GM18507 (cell line): ENCODE measurements at places on chromosomes 5 and 9.
A peak's percentile ranks its signal among the peaks of the same experiment; 100 is the strongest.

DNA sequence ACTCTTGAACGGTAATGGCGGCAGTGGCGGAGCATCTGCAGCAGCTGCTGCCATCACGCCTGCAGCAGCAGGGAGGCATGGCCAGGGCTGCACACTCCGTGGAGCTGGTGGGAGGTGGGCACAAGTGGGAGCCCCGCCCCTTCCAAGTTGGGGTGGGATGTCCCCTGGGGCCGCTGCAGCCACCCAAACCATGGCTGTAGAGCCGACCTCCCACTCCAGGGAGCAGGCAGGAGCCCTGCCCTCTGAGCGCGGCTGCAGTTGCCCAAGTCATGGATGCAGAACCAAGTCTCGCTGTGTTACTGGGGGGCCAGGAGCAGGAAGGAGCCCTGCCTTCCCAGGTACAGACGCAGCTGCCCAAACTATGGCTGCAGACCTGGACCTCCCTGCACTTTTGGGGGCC lies 215.3 kb upstream of the VLDLR start:
- no peak for DNase-seq

GRCh38 chr5:143244000-143244736 lies 159.3 kb downstream of the NR3C1 start:
- no peak for DNase-seq

DNA sequence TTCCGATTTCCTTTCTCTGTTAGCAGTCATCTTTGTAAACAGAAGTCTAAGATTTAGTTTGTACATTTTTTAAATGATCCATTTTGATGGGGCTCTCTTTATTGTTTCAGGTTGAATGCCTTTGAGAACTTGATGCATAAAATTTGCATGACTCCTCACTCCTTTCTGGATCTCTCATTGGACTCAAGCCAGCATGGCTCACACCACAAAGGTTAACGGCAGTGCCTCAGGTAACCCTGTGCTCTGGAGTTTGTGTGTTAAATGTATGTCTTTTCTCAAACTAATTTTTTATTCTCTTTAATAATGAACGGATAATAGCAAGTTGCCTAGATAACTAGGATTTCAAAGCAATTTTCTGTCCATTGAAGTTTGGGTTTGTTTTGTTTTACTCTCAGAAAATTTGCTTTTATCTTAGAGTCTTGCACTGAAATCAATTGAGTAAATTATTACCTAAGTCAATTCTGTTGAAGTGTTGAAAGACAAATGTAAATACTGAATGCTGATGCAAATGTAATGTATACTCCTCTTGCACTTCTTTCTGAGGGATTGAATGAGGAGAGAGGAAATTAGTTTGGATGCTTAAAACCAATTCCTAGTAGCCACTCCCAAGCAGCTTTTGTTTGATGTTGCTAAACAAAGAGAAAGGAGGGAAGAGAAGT lies 164.6 kb upstream of the DMRT1 start:
- DNase-seq: no peak

DNA sequence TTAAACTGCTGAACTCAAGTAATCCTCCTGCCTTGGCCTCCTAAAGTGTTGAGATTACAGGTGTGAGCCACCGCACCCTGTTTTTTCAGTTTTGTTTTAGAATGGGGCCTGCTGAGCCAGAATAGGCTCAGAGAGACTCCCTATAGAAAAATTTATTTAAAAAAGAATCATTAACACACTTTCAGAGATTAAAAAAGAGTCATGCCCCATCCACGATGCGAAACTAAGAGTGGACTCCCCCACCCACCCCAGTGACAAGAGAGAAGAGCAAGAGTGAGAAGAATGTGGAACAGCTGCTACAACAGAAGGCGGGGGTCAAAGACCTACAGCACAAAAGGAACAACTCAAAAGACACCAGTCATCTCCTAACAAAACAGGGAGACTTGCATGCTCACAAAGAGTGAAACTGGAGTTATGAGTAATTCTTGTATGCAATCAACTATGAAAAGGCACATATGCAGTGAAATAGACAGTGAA lies 47.2 kb downstream of the GLDC start:
- DNase-seq: peak; percentile 76

DNA sequence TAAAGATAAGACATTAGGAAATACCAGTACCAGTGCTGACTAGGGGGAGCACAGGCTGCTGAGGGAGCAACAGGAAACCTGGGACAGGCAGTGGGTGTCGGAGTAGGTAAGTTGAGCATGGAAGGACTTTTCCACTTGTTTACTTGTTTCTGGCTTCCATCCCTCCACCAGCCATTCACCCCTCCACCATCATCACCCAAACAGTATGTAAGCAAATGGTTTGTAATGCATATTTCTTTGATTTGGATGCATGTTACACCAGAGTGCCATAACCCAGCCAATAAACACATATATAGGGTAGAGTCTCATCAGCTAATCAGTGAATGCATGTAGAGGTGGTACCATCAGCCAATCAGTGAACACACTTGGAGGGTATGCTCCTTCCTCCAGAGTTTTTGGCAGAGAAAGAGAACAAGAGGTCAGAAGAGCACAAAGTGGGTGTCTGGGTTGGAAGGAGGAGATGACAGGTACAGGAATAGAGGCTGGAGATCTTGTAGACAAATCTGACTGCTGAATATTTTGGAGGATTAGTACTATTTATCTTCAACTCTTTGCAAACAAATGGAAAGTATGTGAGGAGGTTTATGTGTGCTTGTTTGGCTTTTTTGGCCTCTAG lies 37.7 kb upstream of the PDE8B start:
- DNase-seq: no peak

DNA sequence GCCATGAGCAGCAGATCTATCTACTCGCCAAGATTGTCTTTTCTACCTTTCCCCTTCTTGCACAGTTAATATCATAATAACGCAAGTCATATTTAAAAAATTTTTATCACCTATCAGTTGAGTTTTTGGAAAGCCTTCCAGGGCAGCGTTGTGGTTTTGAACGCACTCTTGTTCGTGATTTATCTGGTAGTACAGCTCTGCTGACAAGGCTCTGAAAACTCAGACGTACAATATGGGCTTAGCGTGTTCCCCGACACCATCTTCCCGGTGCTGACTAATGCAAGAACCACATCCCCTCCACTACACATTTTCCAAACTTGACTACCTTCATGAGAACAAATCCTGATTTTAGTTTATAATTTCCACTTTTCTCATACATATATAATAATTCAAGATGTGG lies 1.6 kb upstream of the NFIL3 start:
- no peak for DNase-seq

DNA sequence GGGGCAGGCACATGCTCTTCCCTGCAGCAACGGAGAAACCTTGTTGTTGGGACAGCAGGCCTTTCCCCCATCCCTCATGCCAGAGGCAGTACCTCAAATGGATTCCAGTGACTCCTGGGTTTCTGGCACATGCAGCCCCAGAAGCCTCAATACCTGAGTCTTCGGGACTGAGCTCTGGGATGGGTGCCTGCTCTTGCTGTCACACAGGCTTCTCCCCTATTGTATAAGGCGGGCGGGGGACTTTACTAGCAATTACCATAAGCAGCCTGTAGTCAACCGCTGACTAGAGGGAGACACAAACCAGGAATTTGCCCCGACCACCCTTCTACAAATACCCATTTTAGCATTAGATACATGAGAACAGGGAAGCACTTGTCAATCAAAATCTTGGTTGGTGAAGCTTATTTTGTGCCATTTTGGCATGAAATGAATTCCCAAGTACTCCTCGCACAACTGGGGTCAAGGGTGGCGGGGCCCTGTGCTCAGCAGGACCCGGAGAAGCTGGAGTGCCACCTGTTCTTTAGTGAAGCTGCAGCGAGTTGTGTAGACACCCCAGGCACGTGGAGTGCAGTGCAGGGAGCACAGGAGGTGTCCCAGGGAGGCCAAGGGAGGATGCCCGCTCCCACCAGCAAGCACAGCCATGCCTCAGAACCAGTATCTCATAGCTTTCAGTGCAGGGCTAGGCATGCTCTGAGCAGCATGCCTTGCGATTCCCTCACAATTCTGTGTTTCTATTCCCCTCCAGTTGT lies 21.2 kb downstream of the S1PR3 start:
- DNase-seq: no peak

- DNase-seq: no peak
These were observed 92.9 kb upstream of the IQGAP2 start for GRCh38 chr5:76310208-76310607.

DNA sequence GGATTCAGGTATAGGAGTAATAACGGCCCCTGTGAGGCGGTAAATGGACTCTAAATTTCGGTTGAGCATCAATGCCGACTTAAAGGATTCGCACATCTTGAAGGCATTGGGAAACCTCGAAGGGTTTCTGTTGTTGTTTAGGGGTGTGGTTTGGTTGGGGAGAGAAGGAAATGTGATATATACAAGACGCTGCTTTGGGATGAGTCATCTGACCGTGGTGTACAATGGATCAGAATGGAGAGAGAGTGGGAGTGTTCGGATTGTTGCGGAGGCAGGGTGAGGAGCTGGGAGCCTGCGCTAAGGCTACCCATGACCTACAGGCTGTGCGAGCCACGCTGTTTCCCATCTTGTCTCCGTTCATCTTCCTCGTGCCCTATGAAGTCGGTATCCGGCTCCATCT lies 60.4 kb upstream of the ERCC6L2 start:
- DNase-seq: no peak

DNA sequence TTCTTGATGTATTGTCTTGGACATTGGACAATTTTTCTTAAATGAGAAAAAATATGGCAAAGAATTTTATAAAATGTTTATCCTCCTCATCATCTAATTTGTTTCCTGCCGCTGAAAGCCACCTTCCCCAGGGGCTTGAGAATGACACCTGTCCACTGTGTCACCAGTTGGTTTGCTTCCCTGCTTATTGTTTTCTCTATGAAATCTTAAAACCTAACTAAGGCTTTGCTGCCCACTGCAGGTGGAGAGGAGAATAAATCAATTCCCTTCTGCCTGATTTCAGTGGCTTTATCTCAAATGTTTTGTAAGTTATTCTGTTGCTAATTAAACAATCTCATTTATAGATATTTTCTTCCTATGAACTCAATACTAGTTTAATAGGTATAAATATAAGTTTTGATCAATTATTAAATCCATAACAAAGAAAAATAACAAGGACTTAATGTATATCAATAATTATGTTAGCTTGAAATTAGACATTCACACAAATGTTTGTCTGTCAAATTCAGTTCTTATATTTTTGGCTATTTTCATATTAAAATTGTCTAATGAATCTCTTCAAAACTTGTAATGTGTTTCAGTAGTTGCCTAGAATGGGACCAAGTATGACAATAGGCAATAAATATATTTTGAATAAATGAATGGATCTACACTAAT lies 822.5 kb downstream of the PTPRD start:
- DNase-seq: no peak

DNA sequence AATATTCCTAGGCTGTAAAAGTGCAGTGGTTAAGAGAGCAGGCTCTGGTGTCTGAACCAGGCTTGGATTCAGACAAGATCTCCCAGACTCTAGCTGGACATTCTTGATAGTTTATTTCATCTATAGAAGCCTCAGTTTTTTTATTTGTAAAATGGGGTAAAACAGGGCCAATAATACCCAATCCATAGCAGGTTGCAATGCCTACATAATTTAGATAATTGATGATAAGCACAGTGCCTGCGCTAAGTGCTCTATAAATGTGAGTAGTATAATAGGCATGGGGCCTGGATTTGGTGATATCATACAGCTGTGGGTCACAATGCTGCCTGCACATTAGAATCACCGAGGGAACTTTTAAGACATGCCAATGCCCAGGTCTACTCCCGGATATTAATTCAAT lies 603.5 kb downstream of the ISL1 start:
- DNase-seq: no peak

GRCh38 chr9:89021154-89021803 lies 30.0 kb downstream of the S1PR3 start:
- DNase-seq: no peak

- DNase-seq: no peak
These were observed 100.5 kb upstream of the PRRC1 start for GRCh38 chr5:127416906-127417305.

GRCh38 chr5:18977880-18978279 lies 1010.1 kb downstream of the CDH18 start:
- no peak for DNase-seq

DNA sequence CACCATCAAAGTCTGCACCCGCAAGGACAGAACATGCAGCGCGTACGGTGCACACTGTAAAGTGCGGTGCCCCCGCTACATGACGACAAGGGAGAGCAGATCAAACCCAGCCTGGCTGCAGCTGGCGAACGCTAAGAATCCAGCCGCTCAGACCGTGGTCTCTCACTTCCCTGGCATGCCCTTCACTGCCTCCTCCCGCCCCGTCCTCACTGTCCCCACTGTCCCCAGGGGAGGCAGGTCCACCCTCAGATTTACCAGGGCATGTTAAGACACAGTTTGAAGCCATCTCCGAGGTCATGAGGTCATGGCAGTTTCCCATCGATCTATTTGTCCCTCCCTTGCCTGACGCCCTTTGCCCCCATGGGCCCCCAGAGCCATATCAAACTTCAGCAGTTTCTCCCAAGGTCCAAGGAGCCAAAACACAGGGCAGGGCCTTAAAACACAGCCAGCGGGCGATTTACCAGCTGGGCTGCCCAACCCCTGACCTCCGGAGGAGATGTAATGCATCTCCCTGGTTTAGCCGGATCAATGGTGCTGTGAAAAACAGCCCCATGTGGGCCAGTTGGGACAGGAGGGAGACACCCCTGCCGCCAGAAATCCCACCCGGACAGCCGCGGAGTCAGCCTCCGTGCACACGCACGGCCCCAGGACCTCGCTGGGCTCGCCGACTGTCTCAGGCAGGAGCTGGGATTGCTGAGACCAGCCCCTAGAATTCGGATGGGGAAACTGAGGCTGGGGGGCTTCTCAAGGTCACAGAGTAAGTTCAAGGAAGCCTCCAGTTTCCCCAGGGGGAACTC lies 52.3 kb upstream of the FUBP3 start:
- DNase-seq: no peak

DNA sequence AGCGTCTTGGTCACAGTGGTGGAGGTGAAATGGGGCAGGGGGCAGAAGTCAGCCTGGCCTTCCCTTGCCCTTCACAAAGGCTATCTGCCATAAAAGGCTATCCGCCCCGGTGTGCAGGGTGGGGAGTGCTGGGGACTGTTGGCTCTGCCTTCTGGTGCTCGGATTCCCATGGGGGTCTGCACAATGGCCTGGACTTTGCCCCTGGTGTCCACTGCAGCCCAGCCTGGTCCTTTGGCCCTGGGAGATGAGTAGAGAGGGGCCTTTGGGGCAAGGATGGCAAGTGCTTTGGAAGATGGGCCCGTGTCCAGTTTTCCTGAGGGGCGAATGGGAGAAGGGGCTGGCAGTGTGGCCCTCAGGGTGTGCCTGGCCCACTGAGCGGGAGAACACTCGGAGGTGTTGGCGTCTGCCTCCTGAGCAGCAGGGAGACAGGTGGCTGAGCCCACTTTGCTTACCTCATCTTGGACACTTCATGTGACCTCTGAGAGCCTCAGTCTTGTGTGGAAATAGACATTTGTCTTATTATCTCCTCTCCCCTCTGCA lies 69.9 kb downstream of the HSPA4 start:
- DNase-seq: no peak
